ENCODE measurements at places on chromosomes 2 and 18. TPM values are rescaled to one million over a fixed set of nuclear protein-coding genes. Genes with fewer than 3 reads are reported as not detected.
A peak's percentile ranks its signal among the peaks of the same experiment; 100 is the strongest.

GRCh38 chr18:44510390-44510789, 170.3 kb upstream of the SETBP1 start:
- no peak for ATAC-seq

- no peak for ATAC-seq
These were observed 85.0 kb upstream of the LYPD1 start for GRCh38 chr2:132754867-132755472.

The ATG16L1 gene
- total RNA-seq, result 21.0 TPM

DNA sequence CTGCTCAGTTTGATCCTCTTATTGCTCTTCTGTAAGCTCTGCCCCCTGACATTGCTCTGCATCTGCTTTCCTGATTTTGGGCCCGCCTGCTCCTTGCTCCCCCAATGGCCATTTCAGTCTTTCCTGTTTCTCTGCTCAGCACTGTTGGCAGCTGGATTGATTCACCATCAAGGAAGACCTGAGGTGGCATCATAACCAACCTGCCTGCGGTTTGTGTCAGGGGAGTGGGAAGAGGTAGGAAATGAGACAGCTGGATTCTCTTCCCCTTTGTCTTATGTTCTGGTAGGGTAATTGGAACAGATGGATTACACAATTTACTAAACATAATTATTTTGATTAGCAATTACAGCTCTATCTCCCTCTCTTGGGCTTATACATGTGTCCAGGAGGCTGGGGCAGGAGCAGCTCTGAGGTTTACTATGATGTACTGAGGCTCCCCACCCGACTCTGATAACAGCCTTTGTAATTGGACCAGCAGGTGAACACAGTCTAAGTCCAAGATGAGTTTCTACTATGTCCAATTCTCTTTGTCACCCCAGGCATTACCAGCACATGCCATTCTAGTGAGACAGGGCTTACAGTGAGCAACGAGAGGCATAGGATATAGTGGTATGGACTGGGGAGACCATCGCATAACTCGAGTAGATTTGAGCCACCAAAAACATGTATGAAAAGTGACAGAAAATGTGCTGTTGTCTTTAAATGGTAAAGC, 151.8 kb upstream of the MMADHC start:
- no peak for ATAC-seq

DNA sequence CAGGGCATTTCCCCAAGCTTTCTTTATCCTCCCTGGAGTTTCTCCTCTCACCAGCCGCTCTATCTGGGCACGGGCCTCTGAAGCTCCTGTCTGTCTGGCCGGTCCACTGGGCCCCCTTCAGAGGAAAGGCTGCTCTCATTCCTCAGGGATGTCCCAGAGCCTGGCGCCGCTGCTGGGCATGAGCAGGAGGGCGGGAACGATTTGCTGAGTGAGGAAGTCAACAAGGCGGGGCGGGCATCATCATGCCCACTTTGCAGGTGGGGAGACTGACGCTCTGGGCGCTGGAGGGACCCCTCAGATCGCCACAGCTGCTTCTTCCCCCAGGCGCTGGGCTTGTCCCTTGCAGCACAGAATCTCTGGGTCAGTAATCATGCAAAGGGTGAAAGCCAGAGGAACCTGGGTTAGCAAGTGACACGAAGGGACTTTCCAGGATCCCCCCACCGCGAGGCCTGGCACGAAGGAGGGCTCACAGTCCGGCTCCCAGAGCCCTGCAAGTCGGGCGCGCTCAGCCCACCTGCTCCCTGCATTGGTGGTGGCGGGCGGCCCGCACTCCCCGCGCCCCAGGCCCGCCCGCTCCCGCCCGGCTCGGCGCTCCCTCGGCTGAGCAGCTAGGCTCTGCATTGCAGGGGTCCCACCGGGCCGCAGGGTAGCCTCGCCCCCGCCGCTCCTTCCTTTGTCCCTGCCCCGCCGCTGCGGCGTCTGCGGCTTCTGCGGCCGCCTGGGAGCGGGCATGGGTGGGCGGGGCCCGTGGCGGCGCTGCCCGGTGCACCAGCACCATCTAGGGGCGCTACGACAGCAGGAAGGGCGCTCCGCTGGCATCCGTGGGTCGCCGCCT, 157.8 kb downstream of the CYRIA start:
- ATAC-seq, result peak; percentile 98

DNA sequence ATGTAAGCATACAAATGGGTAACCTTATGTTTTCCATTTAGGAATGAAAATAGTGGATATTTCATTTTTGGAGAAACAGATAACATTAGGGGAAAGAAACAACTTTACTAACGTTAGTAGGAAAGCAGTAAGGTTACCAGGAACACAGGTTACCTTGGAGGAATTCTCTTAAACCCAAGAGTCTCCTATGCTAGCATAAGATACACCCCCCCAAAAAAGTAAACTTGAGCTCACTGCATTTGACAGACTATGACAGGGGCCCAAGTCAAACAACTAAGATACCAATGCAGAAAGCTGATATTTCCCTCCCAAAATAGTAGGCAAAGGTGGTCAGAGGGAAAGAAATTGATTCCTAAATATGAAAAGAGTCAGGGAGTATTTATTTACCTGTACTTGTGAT, 656.9 kb downstream of the DSC3 start:
- ATAC-seq, result no peak

- ATAC-seq, result no peak
These were observed 228.3 kb upstream of the SMAD2 start for GRCh38 chr18:48158721-48159120.

DNA sequence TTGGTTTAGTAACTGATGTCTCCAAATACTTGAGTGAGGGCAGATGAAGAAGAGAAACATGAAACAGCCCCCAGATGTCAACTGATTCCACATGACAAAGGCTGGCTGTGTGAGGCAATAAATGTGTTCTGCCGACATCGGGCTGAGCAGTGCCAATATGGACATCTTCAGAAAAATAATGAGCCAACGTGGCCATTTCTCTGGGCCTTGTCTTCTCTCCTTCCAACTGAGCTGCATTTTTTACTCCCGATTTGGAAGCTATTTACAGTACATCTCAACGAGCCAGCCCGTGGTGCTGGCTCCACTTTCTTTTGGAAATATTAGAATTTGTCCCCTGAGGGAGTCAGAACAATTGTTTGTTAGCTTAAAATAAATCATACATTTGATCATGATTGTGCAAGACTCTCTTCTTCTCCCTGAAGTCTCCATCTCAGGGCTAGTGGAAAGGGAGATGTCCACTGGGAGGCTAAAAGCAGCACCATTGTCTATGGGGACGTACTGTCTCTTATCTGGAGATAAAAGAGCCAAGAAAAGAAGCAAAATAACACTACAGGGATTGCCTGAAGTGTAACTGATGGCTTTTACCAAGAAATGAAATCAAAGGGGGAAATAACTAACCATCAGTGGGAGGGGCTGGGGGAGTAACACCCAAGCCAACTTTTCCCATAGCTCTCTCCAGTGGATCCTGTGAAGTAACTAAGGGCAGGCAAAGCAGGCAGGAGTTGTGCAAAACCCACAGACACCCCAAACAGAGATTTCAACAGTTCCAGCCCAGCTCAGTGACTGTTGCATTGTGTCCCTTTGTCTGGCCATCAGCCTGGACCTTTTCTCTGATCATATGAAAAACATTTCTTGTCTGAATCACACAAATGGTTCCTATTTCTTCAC, 114.8 kb downstream of the RDH14 start:
- ATAC-seq, result no peak

GRCh38 chr2:209592106-209592505, 168.3 kb downstream of the MAP2 start:
- ATAC-seq, result no peak
